ENCODE measurements at places on chromosomes 16 and 17.

DNA sequence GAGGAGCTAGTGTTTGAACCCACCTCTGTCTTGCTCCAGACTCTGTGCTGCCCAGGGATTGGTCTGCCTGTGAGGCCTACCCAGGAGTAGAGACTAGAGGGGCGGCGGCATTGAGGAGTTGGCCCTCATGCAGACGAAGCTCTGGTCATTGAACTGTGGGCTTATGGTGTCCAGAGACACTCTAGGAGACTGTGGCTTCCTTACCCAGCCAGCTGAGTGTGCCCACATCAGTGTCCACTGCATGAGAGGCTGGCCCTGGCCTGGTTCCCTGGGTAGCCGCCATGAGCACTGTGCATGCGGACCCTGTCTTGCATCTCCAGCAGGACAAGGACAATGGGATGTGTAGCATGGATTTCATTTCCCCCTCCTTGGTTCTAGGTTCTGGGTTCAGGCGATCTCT lies 14.0 kb downstream of the SGSM2 start:
- DNase-seq, result no peak

GRCh38 chr16:85606904-85607303 lies 6.2 kb upstream of the GSE1 start:
- no peak for DNase-seq

- DNase-seq, result peak; percentile 22
Observed at GRCh38 chr16:86121374-86122010, 222.5 kb downstream of the IRF8 start.

GRCh38 chr17:31320791-31321190 lies 631 bp downstream of the EVI2A start:
- DNase-seq, result no peak
